ENCODE measurements at places on chromosomes 12 and 14. TPM values are rescaled to one million over a fixed set of nuclear protein-coding genes. Genes with fewer than 3 reads are reported as not detected.

The NELL2 gene
- total RNA-seq, result 10.1 TPM

The ZFHX2 gene
- total RNA-seq, result 1.5 TPM

The PTPN11 gene
- 92.3 TPM for total RNA-seq

The MEG3 gene
- total RNA-seq, result not detected

The C3AR1 gene
- total RNA-seq, result 12.2 TPM

The LRTM2 gene
- total RNA-seq, result not detected

The ESYT1 gene
- total RNA-seq, result 279 TPM

- H3K4me1 ChIP-seq, result peaks cover 86% of the 10 kb centered on the region
- H3K4me3 ChIP-seq, result peak overlapping the region; percentile 9
- H3K27me3 ChIP-seq, result no peaks in the 10 kb centered on the region
Observed at GRCh38 chr12:54975875-54976274, 8.7 kb downstream of the TESPA1 start.

DNA sequence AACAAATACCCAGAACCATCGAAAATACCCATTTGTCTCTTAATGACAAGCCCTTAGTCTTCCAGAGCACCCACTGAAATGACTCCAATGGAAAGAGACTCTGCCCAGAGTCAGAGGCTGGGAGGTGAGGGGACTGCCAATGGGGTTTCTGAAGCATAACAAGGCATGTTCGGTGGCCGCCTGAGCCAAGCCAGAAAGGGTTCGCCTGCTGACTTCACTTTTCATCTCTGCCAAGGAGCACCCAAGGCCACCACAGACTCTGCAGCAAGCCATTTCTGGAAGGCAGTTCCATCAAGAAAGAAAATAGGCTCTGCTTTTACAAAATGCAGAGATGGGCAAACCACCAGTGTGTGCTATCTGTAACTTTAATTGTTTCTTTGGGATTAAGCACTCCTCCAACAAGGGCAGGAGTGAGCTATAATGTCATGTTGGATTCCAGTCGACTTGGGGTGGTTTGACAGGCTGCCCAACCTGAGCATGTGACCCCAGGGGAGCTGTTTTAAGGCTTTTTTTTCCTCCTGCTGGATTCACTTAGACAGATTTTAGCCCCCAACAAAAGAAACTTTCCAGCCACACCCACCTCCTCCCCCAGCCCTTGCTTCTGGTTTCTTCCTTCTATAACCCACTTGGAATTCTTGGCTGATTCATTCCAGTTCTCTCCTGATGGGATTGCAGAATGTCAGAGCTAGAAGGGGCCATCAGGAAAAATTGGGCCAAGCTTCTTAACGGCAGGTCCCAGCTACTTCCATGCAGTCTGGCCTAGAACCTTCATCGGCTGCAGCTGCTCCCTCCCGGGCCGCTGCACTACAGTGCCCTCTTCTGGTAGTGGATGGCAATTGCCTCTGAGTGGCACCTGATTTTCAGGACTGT is 24.1 kb downstream of the CKAP4 start:
- H3K4me1 ChIP-seq, result peaks cover 22% of the 10 kb centered on the region
- peaks cover 3% of the 10 kb centered on the region for H3K27me3 ChIP-seq
- no peaks in the 10 kb centered on the region for H3K36me3 ChIP-seq
- no peak overlapping the region for H3K4me3 ChIP-seq
- DNase-seq, result peak; percentile 76

DNA sequence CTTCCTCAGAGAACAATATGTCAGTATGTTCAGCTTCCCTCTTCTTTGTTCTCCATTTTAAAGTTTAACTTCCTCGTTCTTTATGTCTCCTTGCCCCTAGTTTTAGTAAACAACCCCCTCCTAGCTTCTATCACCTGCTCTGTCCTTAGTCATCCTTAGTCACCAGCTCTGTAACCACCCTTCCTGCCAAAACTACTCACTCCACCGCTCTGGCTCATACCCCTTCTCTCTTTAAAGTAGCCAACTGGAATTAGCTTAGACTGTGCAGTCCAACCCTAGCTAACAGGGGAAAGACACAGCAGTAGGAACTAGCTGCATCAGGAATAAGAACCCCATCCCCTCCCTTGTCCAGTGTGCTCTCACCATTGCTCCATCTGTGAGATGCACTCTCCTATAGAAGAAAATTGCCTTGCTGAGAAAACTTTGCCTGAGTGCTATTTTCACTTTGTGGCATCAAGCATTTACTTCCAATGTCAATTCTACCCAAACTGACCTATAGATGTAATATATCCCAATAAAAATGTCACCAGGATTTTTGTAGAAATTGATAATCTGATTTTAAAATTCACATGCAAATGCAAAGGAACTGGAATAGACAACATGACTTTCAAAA is 603.2 kb downstream of the C12orf50 start:
- no peak overlapping the region for H3K4me3 ChIP-seq
- no peaks in the 10 kb centered on the region for H3K4me1 ChIP-seq
- no peaks in the 10 kb centered on the region for H3K36me3 ChIP-seq
- no peak for DNase-seq
- H3K27ac ChIP-seq, result no peak overlapping the region
- no peaks in the 10 kb centered on the region for H3K27me3 ChIP-seq

DNA sequence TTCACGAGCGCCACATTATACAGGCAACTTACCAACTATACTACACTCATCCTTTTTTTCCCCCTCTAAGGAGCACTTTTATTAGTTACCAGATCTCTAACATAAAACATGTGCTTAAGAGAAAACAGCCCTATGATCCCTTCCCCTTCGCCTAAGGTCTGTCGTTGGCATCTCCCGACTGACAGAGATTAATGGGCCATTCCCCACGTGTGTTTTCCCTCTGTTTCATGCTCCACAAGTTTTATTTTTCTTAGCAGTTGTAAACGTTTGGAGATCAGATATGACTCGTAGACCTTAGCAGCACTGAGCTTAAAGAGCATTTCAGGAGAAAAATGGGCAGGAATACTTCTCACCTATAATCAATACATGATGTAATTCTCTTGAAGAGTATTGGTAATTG is 51.4 kb upstream of the FZD10 start:
- no peak for DNase-seq
- H3K27me3 ChIP-seq, result no peaks in the 10 kb centered on the region
- no peak overlapping the region for H3K27ac ChIP-seq
- no peaks in the 10 kb centered on the region for H3K36me3 ChIP-seq

DNA sequence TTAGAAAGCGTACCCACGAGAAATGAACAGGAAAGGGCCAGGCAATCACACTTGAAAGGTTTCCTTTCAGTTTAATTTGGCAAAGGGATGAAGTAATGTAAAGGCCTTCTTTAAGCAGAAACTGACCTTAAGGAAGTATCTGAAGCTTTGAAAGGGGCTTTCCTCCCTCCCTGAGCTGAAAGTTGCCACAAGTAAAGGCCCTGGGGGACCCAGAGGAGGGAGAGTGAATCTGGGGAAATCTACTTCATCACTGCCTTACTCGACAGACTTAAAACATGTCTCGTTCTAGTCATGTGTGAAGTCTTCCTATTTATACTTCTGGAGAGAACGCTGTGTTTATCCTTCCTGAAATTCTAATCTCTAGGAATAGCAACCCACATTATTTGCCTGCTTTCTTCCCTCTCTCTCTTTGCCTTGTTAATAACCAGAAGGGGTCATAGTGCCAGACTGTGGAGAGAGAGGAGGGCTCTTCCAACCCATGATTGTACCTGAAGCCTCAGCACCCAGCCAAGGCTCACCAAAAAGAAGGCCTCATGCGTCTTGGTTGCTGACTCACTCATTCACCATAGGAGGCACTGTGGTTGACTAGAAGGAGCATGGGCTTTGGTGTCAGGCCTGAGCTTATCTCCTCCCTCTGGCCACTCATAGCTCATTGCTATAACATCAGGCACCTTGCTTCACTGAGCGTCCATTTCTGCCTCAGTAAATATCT is 10.2 kb upstream of the GPX2 start:
- no peaks in the 10 kb centered on the region for H3K4me1 ChIP-seq
- H3K27me3 ChIP-seq, result no peaks in the 10 kb centered on the region
- H3K27ac ChIP-seq, result no peak overlapping the region
- no peak overlapping the region for H3K4me3 ChIP-seq

DNA sequence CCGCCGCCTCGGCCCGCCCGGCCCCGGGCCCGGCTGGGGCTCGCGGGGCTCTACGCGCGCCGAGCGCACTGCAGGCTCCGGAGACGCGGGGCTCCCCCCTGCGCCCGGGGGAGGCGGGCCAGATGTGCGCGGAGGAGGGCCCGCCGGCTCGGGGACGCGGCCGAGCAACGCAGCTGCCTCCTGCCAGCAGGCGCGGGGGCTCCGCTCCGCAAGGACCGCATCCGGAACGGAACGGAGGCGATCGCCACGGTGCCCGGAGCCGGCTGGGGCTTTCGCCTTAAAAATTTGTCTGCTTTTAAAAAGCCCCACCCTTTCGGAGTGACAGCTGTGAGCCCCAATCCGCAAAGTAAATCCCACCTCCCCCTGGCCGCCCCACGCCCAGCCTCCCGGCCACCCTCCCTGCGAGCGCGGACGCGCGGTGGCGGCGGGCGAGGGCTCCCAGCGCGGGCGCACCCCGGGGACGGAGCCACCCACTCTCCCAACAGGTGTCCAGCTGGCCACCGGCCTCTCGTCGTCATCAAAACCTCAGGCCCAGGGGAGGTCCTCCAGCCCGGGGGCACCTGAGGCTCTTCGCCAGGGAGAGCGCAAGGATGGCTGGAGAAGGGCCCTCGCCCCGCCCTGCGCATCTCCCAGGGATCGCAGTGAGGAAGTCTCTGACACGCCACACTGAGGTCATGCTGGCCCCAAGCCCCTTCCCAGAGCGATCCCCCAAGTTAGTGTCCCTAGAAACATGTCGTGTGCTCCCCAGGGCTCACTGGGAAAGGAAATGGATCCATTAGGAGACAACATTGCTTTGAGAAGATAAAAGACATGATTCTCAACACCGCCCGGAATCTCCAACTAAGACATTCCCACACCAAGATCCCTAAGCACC is at the start of gene TMEM132D:
TMEM132D (minus strand) TSS at position 70 of the 874 bp plus-strand sequence.
- H3K4me1 ChIP-seq, result no peaks in the 10 kb centered on the region

- peaks cover 3% of the 10 kb centered on the region for H3K36me3 ChIP-seq
- no peak overlapping the region for H3K27ac ChIP-seq
- peaks cover 2% of the 10 kb centered on the region for H3K27me3 ChIP-seq
- DNase-seq, result no peak
- H3K4me1 ChIP-seq, result no peaks in the 10 kb centered on the region
Observed at GRCh38 chr12:241266-241665, 21.4 kb downstream of the SLC6A13 start.

DNA sequence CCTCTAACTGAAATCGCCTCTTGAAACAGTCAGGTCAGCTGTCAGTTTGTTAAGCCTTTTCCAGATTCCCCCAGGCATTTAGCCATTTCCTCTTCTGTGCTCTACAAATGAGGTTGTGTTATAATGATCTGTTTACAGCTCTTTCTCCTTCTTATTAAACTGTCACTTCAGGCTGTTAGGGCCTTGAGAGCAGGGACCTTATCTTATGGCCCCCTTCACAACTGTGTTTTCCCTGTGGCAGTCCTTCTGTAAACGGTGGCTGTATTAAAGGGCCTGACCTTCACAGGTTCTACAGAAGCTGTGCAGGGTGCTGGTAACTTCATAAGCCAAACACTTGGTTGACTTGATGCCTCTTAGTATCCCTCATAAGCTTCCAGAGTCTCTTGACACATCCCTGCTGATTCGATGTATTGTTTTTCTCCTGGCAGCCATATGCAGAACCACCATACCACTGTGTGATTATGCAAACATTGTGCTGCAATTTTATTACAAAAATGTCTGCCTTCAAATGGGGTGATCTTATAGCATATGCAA is 104.7 kb downstream of the PLEKHA5 start:
- H3K4me3 ChIP-seq, result no peak overlapping the region
- H3K36me3 ChIP-seq, result peaks cover 3% of the 10 kb centered on the region
- H3K27me3 ChIP-seq, result no peaks in the 10 kb centered on the region

GRCh38 chr14:75175677-75176141 is 703 bp downstream of the TMED10 start:
- no peak for DNase-seq
- H3K4me3 ChIP-seq, result peak overlapping the region; percentile 81
- peaks cover 5% of the 10 kb centered on the region for H3K27me3 ChIP-seq

GRCh38 chr14:50001999-50002925 is 109.4 kb downstream of the ARF6 start:
- DNase-seq, result peak; percentile 85
- peak overlapping the region; percentile 98 for H3K27ac ChIP-seq
- peaks cover 15% of the 10 kb centered on the region for H3K36me3 ChIP-seq
- H3K4me3 ChIP-seq, result peak overlapping the region; percentile 77
- H3K27me3 ChIP-seq, result no peaks in the 10 kb centered on the region
- H3K4me1 ChIP-seq, result peaks cover 80% of the 10 kb centered on the region

GRCh38 chr12:108757856-108758255 is 26.5 kb upstream of the CORO1C start:
- no peak overlapping the region for H3K27ac ChIP-seq
- no peaks in the 10 kb centered on the region for H3K4me1 ChIP-seq
- no peaks in the 10 kb centered on the region for H3K36me3 ChIP-seq
- no peaks in the 10 kb centered on the region for H3K27me3 ChIP-seq
- no peak for DNase-seq

DNA sequence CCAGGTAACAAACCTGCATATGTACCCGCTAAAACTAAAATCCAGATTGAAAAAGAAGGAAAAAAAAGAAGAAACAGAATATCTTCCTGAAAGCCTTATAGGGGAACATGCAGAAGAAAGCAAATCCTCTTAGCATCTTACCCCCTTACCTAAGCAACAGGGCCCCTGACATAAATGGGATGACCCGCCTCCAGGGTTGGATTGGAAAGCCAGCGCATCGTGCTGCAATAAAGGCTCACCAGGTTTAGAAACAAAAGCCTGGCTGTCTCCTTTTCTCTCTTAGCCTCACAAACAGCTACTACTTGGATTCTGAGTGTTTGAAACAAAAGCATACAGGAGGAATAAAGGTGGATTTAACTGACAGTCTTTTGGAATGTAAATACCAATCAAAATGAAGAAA is 13.8 kb upstream of the ADCK1 start:
- no peak for DNase-seq
- H3K36me3 ChIP-seq, result no peaks in the 10 kb centered on the region
- H3K4me1 ChIP-seq, result no peaks in the 10 kb centered on the region

- no peak overlapping the region for H3K4me3 ChIP-seq
- peaks cover 2% of the 10 kb centered on the region for H3K36me3 ChIP-seq
- H3K27ac ChIP-seq, result no peak overlapping the region
- DNase-seq, result no peak
- peaks cover 7% of the 10 kb centered on the region for H3K27me3 ChIP-seq
Observed at GRCh38 chr12:75750716-75751306, 239.4 kb upstream of the KRR1 start.

DNA sequence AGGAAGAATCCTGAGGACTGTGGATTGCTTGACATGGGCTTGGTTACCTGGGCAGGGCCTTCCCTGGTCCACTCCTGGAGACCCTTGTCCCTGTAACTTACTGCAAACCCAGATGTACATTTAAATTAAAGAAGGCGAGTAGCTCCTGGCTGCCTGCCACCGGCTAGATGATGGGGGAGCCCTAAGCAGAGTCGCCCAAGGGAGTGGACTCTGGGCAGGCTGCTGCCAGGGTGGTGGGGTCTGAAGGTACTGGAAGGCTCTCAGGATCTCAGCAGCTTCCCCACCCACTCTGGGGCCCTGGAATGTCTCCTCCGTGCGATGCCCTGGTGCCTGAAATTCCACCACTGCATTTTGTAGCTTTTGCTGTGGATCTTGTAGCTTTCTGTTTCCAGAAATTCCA is 74.7 kb downstream of the FBXL14 start:
- H3K27me3 ChIP-seq, result peaks cover 38% of the 10 kb centered on the region
- H3K4me3 ChIP-seq, result no peak overlapping the region
- DNase-seq, result no peak
- H3K27ac ChIP-seq, result no peak overlapping the region
- H3K4me1 ChIP-seq, result no peaks in the 10 kb centered on the region
- no peaks in the 10 kb centered on the region for H3K36me3 ChIP-seq

GRCh38 chr14:34059925-34060650 is 109.2 kb upstream of the EGLN3 start:
- H3K27me3 ChIP-seq, result peaks cover 15% of the 10 kb centered on the region
- H3K4me3 ChIP-seq, result peak overlapping the region; percentile 78
- peak; percentile 76 for DNase-seq
